ENCODE measurements at places on chromosomes 6 and 20. TPM values are rescaled to one million over a fixed set of nuclear protein-coding genes. Genes with fewer than 3 reads are reported as not detected.

SLC32A1 gene
- polyA plus RNA-seq = not detected

SLC12A5 gene
- polyA plus RNA-seq = 5.9 TPM

ZBTB12 gene
- polyA plus RNA-seq = 2.7 TPM

VSX1 gene
- polyA plus RNA-seq = not detected

PERP gene
- 213 TPM for polyA plus RNA-seq

DEFB124 gene
- not detected for polyA plus RNA-seq

MSH5 gene
- 6.8 TPM for polyA plus RNA-seq

ADGRF1 gene
- polyA plus RNA-seq = 8.7 TPM

COX7A2 gene
- polyA plus RNA-seq = 478 TPM

VWA7 gene
- 0.25 TPM for polyA plus RNA-seq

SLC17A9 gene
- 0.29 TPM for polyA plus RNA-seq

SPDEF gene
- polyA plus RNA-seq = 0.06 TPM

VAPB gene
- 38.7 TPM for polyA plus RNA-seq

CAGE1 gene
- polyA plus RNA-seq = 0.03 TPM

SIRPB1 gene
- polyA plus RNA-seq = 0.32 TPM

AKIRIN2 gene
- 24.7 TPM for polyA plus RNA-seq

PLCB1 gene
- 0.08 TPM for polyA plus RNA-seq

ABT1 gene
- polyA plus RNA-seq = 22.5 TPM

RSPO3 gene
- polyA plus RNA-seq = not detected

MACROD2 gene
- polyA plus RNA-seq = 0.30 TPM

NKAPL gene
- polyA plus RNA-seq = 1.8 TPM

ACTL10 gene
- polyA plus RNA-seq = 1.3 TPM

FOXF2 gene
- polyA plus RNA-seq = 0.10 TPM
